ENCODE measurements at places on chromosomes 16 and 17.

DNA sequence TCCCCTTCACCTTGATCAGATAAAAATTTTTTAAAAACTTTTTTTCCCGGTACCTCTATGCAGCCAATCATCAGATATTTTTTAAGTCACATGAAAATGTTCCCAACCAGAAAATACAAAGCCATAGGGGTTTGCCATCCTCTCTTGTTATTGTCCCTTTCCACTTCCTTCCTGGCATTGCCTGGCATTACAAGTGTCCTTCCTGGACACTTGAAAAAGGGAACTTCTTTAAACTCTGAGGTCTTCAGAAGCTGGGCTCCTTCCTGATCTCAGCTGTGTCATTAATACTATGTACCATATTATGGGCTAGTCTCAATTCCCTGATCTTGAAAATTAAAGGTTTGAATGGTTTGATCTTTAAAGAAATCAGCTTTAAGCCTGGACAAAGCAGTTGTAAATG lies 64.9 kb downstream of the TEX14 start:
- DNase-seq, result no peak

DNA sequence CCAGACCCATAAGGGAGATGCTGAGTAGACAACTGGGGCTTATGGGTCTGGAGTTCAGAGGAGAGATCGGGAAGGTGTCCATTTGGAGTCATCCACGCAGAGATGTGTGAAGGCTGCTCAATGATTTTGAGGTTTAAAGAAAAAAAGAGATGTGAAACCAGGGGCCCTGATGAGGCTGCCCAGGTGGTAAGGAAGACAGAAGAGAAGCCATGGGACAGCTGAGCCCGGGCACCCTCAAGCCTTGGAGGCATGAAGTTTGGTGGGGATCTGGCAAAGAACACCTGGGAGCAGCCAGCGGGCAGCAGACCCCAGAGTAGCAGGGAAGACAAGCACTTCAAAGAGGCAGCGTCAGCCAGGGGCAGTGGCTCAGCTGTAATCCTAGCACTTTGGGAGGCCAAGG lies 20.8 kb upstream of the MYO15B start:
- DNase-seq, result no peak

- DNase-seq, result no peak
Measured at GRCh38 chr17:48647103-48647962, 21.2 kb upstream of the HOXB9 start.

- no peak for DNase-seq
Measured at GRCh38 chr17:38465391-38466345, 37.4 kb downstream of the ARHGAP23 start.

DNA sequence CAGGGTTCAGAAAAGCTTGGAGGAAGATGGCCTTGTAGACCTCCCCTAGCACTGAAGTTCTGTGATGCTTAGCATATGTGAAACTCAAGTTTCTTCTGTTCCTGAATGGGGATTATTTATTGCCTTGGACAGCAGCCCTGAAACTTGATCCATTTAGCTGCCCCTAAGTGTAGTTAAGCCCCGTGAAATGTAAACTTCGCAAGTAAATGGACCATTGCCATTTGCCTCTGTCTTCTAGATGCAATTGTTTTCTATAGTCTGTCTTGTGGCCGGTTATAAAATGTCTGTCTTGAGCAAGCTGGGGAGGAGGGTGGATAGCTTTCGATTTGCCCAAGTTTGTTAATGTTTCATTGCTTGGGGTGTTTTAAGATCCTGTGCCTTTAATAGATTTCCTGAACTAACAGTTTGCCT lies 261.8 kb downstream of the CDH13 start:
- DNase-seq, result no peak

GRCh38 chr16:82715160-82715559 lies 88.4 kb downstream of the CDH13 start:
- DNase-seq, result no peak

- no peak for DNase-seq
Measured at GRCh38 chr17:74147056-74147835, 56.2 kb upstream of the RPL38 start.

GRCh38 chr17:65022751-65023700 lies 33.5 kb downstream of the GNA13 start:
- no peak for DNase-seq

DNA sequence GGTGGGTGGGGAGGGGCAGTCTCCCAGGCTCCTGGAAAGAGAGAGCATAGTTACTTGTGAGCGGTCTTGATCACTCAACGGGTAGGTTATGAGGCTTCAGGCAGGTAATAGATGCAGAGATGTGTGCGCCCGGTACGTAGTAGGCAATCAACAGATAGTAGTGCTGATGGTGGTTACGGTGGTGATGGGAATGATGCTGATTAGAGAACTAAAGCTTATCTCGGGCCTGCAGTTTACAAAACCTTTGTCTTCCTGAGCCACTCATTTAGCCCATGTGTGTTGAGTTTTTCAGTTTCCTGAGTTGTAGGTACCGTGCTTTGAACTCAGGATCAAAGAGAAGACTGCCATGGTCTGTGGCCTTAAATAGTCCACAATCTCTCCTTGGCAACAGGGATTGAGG lies 401.0 kb downstream of the SNX29 start:
- no peak for DNase-seq

- DNase-seq, result no peak
Measured at GRCh38 chr17:27821318-27821717, 21.0 kb upstream of the NOS2 start.

DNA sequence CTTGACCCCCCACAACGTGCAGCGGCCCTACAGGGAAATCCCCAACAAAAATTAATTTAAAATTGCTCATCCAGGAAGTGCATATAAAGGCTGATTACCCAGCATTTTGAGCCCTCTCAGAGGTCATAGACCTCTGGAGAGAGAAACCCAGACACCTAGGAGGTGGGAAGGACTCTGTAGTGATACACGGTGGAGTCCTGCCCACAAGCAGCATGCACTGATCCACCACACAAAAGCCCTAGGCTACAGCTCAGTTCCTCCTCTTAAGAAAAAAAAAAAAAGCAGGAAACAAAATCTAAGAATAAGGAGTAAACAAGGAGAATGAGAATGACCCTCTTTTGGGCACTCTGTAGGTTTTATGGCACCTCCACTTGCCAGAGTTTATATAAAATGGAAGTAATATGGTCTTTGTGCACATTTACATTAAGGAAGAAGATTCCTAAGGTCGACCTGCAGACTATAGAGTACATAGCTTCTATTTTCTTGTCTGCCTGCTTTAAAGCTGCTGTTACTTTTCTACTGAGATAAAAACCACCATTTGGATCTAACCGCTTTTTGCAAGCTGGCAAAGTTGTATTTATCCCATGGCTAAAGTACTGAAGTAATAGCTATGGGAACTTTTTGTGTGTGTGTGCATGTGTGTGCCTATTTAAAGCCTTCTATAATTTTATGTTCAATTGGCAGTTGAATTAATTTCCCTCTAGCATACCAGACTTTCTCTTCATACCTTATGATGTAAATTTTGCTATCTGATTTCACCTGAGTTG lies 46.9 kb downstream of the ACSM1 start:
- DNase-seq, result no peak

DNA sequence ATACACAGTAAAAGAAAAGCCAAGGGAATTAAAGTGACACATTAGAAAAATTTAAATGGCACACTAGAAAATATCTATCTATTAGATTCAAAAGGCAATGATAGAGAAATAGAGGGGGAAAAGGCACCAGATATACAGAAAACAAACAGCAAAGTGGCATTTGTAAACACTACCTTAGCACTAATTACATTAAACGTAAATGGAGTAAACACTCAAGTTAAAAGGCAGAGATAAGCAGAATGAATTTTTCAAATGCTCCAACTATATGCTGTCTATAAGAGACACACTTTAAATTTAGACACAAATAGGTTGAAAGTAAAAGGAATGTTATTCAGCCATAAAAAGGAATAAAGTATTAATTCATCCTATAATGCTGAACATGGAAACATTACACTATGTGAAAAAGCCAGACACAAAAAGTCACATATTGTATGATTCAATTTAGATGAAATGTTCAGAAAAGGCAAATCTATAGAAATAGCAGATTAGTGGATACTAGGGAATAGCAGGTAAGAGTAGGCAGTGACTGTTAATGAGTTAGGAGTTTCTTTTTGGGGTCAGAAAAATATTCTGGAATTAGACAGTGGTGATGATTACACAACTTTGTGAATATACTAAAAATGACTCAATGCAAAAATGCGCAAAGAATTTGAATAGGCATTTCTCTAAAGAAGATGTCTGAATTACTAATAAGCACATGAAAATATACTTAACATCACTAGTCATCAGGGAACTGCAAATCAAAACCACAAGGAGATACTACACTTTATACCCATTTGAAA lies 92.4 kb downstream of the BRIP1 start:
- DNase-seq, result no peak

DNA sequence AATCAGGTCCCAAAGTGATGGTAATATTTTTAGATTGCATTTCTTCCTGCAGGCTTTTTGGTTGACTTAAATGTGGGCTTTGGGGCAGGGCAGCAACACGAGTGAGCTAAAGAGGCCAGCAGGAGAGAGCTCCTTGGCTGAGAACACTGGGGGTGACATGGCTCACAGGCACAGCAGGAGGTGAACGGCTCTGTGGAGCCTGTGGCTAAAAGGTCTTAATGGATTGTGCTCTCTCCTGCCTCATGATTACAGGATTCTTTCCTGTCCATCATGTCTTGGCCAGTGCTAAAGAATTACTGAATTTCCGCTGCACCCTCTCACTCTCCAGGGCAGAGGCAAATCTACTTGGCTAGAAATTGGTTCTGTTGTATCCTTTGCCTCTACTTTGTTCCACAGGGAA lies 366.6 kb downstream of the HS3ST4 start:
- DNase-seq, result no peak

GRCh38 chr16:88967830-88968588 lies 9.0 kb downstream of the CBFA2T3 start:
- no peak for DNase-seq

- DNase-seq, result no peak
Measured at GRCh38 chr16:17780181-17780580, 309.4 kb upstream of the XYLT1 start.

GRCh38 chr16:72002619-72003018 lies 2.4 kb upstream of the PKD1L3 start:
- DNase-seq, result no peak

GRCh38 chr16:2365397-2366294 lies 25.1 kb upstream of the ABCA3 start:
- no peak for DNase-seq

- no peak for DNase-seq
Measured at GRCh38 chr16:30775131-30775391, 11.9 kb downstream of the ZNF629 start.

DNA sequence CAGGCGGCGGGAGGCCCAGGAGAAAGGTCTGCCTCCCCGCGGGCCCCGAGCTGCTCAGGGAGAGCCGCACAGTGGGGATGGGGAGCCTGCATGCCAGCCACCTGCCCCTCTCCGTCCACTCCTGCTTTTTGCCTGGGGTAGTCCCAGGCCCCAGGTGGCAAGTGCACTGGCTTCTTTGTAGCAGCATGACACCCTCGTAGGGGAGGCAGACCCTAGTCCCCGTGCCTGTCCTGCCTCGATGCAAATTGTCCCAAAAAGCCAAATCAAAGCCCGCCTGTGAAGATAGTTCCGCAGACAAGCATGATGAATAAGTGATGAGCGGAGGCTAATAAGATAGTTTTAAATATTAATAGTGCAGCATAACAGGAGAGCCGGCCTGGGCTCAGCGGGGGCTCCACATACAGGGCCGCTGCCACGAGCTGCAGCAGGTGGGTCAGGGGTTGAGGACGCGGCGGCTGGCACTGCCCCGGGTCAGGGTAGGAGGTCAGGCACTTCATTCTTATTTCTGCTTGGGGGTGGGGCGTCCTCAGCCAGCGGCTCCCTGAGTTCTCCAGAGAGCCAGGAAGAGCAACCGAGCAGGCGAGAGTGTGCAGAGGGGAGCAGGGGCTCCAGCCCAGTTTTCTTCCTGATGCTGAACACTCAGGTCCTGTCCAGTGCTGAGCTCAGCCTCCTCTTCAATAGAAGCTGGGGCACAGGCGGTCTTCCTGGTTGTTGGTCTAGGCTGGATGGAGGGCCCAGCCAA lies 26.8 kb downstream of the GINS2 start:
- DNase-seq, result no peak

Data from effector memory CD4-positive, alpha-beta T cell (primary cell).